ENCODE measurements at places on chromosomes 5 and 9.

- DNase-seq, result no peak
These were observed 106.6 kb downstream of the PDE8B start for GRCh38 chr5:77316871-77317661.

DNA sequence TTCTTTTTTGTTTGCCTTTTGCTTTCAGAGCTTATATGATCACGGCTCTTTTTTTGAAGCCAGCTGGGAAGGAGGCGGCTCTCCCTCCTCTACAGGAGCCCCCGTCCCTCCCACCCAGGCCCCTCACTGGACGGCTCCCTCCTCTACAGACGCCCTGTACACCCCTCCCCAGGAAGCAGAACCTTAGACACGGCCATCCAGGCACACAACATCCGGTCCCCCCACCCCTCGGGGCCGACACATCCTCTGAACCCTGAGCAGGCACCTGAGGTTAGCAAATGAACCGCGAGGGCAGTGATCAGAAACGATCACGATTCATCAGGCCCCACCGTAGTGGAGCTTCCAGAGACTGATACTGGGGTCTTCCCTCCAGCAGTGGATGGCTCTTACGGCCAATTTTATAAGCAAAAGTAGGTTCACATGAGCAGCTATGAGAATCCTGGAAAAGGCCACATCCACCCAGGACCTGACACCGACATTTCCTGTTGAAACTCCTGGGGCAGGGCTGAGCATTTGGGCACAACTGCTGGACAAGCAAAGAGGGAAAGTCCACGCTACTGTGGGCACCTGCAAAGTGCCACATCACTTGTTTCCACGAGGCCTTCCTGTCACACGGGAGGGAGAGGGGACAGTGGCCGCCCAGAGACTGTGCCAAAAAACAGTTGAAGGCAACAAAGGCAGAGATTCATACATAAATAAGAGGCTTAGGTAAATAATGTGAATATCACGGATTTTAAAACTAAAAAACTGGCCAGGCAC, 78.9 kb downstream of the SEMA4D start:
- DNase-seq, result peak; percentile 64

DNA sequence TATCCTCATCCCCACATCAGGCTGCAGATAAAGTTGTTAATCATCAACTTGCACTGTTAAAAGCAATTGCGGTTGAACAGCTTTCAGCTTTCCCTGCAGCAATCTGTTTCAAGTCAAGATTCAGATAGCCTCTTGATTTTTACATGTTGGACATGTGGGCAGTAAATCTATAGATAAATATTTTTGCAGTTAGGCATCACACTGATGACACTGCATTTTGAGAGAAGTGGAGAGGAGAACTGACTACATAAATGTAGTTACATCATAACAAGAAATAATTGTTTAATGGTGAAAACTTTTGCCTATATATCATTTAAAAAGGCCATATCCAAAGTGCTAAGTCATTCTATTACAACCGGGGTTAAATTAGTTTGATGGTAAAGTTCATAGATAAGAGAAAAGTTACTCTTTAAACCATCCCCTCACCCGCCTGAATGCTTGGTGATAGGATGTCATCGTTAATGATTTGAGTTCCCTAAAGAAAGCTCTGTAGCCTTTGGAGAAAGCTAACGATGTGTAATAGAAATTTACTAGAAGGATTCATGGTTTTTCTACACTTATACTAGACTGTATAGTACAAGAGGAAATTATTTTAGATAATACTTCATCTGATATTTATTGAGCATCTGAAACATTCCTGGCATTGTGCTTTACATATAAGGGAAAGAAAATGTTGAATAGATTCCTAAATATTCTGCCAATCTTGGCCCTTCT, 30.8 kb upstream of the ALDH1A1 start:
- DNase-seq, result no peak

DNA sequence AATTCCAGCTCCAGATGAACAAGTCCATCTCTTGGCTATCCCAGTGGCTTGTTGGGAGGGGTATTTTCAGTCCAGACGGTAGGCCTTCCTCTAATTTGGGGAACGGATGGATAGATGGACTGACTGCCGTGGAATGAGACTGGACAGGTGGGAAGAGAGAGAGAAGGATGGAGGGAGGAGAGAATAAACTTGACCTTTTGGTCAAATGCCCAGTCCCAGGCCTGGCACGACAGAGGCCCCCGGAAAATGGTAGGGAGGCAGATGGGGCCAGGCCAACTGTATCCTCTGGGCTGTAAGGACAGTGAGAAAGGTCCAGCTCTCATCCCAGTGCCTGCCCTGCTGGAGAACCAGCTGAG, 1.1 kb downstream of the BHMT start:
- DNase-seq, result no peak

- DNase-seq, result no peak
These were observed 8.3 kb downstream of the AQP3 start for GRCh38 chr9:33438926-33439680.

DNA sequence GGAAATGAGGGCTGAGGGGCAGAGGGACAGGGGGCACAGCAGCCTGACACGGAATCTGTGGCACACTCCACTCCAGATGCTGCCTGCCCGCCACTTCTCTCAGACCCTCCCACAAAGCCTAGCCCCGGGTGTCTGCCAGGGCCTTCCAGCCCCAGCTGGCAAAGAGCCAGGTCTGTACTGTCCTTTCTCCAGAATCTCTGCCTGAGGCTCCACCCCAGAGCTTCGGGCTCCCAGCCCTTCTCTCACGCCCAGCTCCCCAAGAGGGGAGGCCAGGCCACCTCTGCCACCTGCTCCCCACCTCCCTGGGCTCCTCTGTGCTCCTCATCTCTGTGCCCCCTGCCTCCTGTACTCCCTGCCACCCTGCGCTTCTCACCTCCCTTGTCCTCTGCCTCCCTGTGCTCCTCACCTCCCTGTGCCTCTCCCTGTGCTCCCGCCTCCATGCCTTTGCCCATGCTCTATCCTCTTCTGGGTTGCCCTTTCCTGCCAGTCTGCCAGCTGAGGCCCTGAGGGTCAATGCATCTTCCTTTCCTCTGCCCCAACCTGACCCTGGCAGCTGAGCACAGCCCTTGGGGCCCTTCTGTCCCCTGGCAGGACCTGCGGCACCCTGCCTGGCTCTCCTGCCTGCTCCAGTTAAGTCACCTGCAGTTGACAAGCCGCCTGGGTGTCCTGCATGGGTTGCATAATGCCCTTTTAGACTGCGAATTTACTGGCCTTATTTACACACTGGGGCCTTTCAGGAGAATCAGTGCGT, 36.4 kb downstream of the RASGEF1C start:
- DNase-seq, result no peak

- no peak for DNase-seq
These were observed 8.0 kb downstream of the ENHO start for GRCh38 chr9:34514816-34515215.

- no peak for DNase-seq
These were observed 424 bp downstream of the HNRNPA0 start for GRCh38 chr5:137753691-137754187.

DNA sequence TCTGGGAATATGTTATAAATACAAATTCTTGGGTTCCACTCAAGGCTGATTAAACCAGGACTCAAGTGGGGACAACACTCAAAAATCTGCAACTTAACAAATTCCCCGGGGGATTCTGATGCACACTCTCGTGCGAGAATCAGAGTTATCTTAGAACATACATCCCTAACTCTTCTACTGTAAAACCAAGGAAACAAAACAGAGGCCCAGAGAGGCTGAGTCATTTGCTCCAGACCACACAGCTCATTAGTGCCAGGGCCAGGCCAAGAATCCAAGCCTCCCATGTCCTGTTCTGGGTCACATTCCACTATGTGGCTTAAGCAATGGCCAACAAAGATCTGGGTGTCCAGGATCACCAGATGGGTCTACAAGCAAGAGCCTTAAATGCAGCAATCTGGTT, 166.0 kb downstream of the ADAMTS12 start:
- no peak for DNase-seq

DNA sequence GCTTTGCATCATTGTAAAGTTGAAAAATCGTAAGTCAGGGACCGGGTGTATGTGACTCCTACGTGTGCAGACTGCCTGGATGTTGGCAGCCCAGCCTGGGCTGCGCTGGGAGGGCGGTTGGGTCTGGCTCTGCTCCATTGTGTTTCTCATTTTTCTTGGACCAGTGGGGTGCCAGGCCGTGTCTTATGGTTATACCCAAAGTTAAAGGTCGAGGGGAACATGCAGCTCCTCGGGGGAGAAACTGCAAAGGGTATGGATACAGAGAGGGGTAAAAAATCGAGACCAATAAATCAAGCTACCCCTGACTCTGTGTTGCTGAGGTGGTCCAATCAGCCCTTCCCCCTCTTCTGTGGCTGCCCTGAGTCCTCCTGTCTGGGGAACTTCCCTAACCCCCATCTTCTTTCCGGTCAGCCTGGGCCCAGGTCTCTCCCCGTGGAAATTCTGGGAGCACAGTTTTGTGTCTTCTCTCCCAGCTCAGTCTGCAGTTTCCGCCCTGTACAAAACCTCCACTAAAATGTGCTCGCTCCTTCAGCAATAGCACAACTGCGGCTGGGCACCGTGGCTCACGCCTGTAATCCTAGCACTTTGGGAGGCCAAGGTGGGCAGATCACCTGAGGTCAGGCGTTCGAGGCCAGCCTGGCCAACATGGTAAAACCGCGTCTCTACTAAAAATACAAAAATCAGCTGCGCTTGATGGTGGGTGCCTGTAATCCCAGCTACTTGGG, 34.1 kb upstream of the UNC5A start:
- no peak for DNase-seq

- DNase-seq, result no peak
These were observed 271.9 kb upstream of the TMEM161B start for GRCh38 chr5:88540471-88541115.

DNA sequence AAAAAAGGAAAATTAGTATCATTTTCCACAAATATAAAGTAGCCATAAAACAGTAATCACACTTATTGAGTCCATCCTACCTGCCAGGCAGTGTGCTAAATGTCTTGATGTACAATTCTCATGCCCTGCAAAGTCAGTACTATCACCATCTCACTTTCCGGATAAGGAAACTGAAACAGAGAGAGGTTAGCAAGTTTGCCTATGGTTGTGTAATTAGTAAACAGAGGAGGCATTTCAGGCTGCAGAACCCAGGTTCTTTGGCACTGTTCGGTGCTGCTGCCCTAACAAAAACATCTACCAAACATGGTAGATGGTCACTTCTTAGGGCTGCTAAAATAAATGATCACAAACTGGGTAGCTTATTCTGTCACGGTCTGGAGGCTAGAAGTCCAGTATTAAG, 22.6 kb downstream of the PLAC8L1 start:
- DNase-seq, result no peak

- DNase-seq, result no peak
These were observed 56.4 kb downstream of the LHFPL2 start for GRCh38 chr5:78591972-78592700.

DNA sequence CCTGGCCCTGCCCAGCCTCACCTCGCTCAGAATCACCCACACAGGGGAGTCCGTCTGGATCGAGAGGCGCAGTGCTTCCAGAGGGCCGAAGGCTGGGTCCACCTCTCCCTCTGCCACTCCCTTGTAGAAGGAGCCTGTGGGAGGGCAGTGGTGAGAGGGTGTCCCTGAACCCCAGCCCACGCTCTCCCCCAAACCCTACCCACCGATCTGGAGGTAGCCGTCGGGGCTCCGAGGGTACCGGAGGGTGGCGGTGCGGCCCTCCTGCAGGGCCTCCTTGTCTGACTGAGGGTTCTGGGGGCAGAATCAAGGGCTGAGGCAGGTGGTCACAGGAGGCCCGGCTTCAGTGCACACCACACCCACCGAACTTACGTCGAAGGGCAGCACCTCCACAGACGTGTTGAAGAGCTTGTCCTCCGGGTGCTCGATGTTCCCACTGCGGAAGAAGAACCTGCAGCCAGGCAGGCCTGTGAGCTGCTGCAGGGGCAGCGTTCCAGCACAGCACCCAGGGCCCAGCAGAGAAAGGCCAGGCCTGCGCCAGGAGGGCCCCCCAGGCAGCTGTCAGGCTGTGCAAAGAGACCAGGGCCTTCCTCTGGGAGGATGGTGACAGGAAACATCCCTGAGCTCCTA, 4.5 kb downstream of the LTC4S start:
- DNase-seq, result no peak

GRCh38 chr5:38867032-38867398, 21.2 kb downstream of the OSMR start:
- no peak for DNase-seq

DNA sequence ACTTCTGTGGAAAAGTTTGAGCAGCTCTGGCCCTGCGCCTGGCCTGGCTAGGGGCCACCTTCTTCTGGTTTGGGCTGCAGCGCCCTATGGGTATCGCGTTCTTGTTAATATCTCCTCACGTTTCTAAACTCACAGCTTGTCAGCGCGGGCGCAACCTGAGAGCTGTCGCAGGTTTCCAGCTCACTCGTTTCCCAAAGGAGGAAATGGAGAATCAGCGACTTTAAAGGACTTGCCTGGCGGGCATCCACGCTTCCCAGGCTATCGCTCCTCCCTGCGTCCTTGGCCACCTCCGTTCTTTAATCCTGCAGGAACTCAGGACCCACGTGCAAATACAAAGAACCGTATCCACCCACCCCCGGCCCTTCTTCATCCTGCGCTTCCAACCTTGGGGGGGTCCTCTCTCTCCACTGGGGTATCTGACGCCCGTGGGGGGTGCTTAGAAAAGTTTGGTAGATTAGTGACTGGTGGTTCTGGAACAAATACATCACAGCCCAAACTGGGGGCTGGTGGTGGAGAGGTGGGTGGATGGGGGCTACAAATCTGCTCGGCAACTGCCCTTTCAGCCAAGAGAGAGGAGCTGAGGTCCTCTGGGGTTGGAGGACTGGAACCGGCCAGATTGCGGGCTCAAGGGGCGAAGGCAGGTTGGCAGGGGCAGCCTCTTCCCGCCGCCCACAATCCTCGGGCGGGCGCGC, 578 bp upstream of the PSAT1 start:
- DNase-seq, result peak; percentile 28
